Central memory CD4-positive, alpha-beta T cell (primary cell): ENCODE measurements at places on chromosomes 7 and 10.

DNA sequence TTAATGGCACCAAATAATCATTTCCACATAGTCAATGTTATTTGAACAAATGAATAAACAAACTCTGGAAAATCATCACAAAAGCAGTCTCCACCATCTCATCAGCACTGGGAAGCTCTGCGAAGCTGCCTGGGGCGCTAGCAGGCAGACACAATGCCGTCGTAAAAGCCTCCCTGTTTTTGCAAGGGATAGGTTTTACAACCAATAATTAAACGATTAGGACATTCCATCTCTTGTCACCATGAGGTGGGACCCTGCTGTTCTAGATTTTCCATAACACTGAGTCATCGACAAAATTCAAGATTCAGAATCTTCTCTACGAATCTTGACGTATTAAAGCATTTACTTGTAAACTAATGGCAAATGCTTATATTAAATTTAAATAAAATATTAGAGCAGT lies 172.8 kb upstream of the AKR1E2 start:
- DNase-seq = no peak

DNA sequence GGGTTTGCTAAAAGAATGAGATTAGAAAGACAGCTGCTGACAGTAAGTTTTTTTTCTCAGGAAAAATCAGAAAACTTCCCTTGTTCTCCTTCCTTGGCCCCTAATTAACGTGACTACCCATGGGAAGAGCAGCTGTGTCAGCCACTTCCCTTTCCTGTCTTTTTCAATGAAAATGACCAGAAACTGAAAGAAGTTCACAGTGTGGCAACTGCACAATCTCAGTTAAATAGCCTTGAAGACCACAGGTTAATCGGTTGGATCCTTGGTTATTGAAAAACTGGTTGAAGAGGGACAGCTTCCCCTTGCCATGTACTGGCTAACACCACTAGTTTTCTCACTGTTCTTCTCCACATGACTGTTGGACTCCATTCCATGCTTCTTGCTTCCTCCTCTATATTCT lies 148.8 kb upstream of the AGR3 start:
- DNase-seq = no peak

GRCh38 chr10:74988054-74988775 lies 123.2 kb upstream of the SAMD8 start:
- DNase-seq = no peak

- no peak for DNase-seq
These were observed 123.6 kb downstream of the ATXN7L1 start for GRCh38 chr7:105752671-105753275.

GRCh38 chr7:44313621-44314031 lies 11.8 kb downstream of the CAMK2B start:
- no peak for DNase-seq

- DNase-seq = no peak
These were observed 132.0 kb upstream of the MDFIC start for GRCh38 chr7:114789871-114790311.

GRCh38 chr7:91995391-91996105 lies 54.9 kb downstream of the AKAP9 start:
- DNase-seq = no peak

GRCh38 chr7:111485701-111486380 lies 76.5 kb downstream of the IMMP2L start:
- no peak for DNase-seq

- DNase-seq = no peak
These were observed 19.8 kb upstream of the TRIL start for GRCh38 chr7:28977881-28978280.

- no peak for DNase-seq
These were observed 304.9 kb upstream of the KAT6B start for GRCh38 chr10:74521526-74521925.

DNA sequence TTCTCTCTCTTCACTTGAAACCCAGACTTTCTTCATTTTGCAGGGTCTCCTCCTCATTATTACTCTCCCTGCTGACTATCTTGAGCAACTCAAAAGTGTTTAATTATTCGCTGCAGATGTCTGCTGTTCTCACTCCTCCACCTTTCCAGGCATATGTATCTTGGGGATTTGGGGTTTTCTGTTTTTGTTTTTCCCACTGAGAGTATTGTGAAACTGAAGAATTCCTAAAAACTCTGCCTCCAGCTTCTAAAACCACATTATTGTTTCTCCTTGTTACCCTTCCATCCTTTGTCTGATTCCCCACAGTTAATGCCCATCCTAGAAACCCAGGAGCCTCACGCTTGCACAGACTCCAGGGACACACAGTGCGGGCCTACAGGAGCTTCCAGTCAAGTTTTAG lies 51.3 kb downstream of the WNT2 start:
- DNase-seq = no peak

DNA sequence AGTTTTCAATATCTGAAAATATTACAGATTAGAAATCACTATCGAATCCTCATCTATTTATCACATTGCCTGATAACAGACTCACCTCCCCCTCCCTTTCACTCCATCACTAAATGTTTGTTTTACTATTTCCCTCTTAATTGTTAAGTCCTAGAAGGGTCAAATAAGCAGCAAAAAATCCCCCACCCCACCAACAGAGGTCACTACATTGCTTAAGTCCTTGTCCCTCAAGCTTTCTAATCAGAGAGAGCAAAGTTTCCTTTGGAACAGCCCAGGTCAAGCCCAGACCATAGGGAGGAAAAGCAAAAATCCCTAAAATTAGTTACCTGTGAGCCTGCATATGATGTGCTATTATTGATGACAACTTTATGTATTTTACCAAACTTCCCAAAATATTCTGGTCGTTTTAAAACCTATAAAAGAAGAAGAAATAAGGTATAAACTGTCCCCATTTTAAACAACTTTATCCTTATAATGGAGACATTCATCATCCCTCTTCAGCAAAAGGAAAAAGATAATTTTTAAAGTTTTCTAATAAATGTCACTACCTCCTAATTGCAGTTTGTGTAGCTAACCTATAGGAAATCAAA lies 95.0 kb downstream of the CNOT4 start:
- DNase-seq = no peak

DNA sequence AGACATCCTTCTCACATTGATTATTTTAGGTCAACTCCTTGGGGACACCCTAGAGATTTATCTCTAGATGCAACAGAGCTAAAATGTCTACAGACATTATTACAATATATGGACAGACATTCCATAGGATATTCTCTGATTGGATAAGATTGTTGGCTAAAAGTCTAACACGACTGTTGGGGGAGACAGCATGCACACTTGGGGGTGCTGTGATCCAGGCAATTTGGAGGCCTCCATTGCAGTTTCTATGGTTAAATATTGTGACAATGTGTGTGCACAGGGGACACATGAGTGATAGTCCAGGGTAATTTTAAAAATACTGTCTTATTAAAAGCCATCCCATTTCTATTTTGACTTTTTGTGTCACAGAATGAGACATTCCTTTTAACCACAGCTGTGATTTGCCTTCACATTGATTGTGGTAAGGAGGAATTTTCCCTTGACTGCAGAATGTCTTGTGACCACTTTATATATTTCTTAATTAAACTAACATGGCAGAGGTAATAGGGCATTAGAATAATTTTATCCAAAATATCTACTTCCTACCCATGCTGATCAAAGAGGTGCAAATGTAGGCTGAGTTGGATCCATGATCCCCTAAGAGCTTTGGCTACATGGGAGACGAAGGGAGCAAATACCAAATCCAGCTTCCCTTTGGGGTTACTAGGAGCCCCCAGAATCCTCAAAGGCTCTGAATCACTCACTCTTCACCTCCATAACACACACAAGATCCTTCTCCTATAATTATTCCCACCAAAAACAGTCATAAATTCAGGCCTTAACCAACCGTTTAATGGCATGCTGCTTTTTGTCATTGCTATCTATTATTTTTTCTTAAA lies 7.3 kb downstream of the TFPI2 start:
- no peak for DNase-seq
